Left lobe of liver (tissue), 2 donors: ENCODE measurements at places on chromosomes 7 and 10.

- peak; percentile 66 for DNase-seq
Measured at GRCh38 chr7:41955893-41956675, 253.2 kb upstream of the INHBA start.

- no peak for DNase-seq
Measured at GRCh38 chr10:73920089-73920488, 9.2 kb downstream of the PLAU start.

DNA sequence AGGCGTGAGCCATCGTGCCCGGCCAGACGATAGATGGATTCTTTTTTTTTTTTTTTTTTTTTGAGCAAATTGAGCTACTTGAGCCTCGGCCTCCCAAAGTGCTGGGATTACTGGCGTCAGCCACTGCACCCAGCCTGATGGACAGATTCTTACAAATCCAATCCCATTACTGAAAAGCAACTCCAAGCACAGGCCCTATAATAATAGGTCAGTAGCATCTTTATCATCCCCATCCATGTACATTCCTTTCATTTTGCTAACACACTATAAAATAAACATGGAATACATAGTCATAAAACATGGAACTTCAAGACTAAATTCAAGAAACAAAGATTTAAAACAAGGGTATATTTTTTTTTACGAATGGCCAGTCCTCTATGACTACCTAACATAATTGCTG lies 16.0 kb upstream of the RSBN1L start:
- DNase-seq, result no peak

- DNase-seq, result peak; percentile 44
Measured at GRCh38 chr7:151078233-151079040, 2.2 kb downstream of the FASTK start.

DNA sequence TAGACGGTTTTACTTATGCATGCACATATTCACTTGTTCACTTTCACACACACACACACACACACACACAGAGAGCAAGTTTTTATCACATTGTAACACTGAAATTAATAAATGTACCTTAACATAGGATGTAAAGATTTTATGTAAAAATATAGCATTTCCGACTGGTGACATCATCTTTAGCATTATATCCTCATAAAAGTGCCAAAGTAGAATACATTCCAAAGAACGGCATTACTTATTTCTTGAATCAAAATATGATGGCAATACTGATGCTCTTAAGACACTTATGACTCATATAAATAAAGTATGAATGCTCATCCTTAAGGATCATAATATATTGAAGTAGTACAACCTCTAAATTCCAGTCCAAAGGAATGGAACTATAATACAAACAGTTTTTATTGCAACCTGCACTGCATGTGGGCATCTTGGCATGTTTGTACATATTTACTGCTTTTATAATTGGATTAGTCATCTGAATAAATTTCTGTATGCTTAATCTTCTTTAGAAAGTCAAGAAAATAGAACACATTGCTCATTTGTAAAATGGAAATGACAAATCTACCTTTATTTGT lies 290.0 kb upstream of the SEMA3A start:
- DNase-seq, result no peak

DNA sequence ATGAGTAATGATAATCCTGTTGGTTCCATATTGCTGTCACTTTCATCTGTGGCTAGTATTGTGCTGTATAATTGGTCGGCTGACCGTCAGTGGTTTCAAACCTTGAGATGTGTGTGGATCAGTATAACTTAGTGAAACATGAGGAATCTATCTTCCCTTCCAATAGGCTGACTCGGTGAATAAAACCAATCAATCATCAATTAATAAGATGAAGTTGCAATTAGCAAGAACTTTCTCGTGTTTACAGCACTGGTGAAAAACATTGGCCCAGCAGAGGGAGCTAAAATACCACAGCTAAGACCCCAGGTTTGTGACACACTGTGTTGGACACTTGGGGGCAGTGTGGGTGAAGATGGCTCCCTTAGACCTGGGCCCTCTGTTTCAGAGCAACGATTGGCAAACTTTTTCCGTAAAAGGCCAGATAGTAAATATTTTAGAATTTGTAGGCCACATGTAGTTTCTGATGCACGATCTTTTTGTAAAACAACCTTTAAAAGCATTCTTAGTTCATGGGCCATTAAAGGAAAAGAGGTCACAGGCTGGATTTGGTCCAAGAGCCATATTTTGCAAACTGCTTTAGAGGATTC lies 47.8 kb downstream of the STRA8 start:
- DNase-seq, result peak; percentile 77

GRCh38 chr7:4065190-4065589 lies 616.9 kb upstream of the FOXK1 start:
- peak; percentile 3 for DNase-seq

DNA sequence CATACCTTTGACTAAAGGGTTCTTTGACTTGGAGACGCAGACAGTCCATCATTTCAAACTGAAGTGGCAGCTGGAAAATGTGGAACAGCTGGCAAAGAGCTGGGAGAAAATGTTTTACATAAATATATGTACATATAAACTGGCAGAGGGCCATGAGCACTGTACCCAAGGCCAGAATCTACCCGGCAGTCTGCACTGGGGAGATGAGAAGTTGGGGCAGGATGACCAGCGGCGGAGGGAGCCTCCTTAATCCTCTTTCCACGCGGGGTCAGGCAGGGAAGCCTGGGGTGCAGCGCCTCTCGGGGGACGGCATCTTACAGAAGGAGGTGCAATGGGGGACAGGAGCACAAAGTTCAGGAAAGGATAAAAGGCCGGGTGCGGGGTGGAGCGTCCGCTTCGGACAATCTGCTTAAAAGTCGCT lies 1.3 kb downstream of the GLI3 start:
- no peak for DNase-seq
